ENCODE measurements at places on chromosomes 12 and 14.
A peak's percentile ranks its signal among the peaks of the same experiment; 100 is the strongest.

- DNase-seq = no peak
Measured at GRCh38 chr12:93466625-93467350, 526 bp upstream of the MRPL42 start.

DNA sequence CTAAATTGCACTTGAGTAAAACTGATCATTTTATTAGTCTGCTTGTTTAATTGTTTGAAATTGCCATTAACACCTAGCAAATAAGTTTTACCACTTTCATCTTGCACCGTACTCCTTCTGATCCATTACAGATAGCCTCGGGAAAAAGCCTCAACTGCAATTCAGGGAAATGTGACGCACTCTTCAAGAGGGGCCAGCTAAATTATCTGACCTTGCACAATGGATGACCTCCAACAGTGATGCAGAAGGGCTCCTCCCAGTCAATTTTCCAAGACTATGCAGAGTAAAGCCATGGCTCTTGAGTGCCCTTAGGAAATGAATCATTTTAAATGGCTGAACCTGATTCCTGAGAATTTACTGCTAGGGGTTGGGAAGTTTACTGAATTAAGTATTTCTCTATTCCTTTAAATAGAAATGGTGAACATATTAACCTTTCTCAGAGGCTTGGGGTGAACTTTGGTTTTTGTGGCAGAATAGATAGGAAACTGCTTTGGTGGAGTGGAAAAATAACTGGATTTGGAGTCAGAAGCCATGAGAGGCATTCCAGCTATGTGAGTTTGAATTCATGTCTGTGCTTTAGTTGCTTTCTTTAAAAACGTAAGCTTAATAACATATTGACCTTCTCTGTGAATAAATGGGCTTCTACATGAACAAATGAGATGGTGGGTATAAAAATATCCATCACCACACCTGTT, 64.8 kb upstream of the OVCH1 start:
- no peak for DNase-seq

DNA sequence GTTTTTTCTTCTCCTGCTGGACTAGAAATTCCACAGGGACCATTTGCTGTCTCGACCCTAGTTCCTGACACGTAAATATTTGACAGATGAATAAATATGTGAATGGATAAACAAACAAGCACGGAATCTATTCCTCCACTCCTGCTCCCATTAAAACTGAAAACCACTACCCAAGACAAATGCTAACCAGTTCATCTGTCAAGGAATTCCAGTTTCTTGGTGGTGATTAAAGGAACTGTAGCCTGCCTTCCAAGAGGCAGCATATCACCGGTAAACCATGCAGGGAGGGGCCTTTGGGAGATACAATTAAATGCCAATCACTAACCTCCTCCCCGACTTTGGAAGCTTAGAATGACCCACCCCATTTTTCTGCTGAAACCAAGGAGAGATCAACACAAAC, 95.4 kb downstream of the TTC7B start:
- no peak for DNase-seq

- no peak for DNase-seq
Measured at GRCh38 chr14:100564512-100564911, 22.7 kb downstream of the BEGAIN start.

GRCh38 chr12:2258025-2258424, 205.2 kb downstream of the CACNA1C start:
- no peak for DNase-seq

- DNase-seq = peak; percentile 91
Measured at GRCh38 chr12:2752676-2753371, 41.9 kb upstream of the FKBP4 start.

DNA sequence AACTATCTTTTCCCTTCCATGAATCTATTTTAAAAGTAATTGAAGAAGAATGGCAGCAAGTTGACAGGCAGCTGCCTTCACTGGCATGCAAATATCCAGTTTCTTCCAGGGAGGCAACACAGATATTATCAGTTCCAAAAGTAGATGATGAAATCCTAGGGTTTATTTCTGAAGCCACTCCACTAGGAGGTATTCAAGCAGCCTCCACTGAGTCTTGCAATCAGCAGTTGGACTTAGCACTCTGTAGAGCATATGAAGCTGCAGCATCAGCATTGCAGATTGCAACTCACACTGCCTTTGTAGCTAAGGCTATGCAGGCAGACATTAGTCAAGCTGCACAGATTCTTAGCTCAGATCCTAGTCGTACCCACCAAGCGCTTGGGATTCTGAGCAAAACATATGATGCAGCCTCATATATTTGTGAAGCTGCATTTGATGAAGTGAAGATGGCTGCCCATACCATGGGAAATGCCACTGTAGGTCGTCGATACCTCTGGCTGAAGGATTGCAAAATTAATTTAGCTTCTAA, 18.4 kb downstream of the TMPO start:
- no peak for DNase-seq

DNA sequence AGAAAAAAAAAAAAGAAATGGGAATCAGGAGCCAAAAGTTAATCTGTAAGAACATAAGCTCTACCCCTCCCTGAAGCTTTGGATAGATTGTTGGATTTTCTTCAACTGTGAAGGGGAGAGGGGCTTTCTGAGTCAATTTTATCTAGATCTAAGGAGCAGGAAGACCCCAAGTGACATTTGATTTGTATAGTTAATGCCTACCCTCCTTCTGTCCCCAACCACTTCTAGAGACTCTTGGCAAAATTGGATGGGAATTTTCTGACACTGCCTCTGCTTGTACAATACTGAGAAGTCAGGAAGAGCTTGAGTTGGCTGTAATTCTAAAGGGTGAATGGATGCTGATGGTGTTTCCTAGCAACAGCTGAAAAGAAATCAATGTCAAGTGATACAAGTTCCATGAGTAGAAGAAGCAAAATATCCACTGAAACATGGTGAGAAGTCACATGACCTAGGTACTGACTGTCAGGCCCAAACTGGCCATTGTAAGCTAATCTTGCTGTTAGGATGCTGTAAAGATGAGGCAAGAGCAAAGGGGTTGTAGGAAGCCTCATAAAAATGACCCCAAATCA, 42.2 kb downstream of the NDUFA12 start:
- DNase-seq = no peak

DNA sequence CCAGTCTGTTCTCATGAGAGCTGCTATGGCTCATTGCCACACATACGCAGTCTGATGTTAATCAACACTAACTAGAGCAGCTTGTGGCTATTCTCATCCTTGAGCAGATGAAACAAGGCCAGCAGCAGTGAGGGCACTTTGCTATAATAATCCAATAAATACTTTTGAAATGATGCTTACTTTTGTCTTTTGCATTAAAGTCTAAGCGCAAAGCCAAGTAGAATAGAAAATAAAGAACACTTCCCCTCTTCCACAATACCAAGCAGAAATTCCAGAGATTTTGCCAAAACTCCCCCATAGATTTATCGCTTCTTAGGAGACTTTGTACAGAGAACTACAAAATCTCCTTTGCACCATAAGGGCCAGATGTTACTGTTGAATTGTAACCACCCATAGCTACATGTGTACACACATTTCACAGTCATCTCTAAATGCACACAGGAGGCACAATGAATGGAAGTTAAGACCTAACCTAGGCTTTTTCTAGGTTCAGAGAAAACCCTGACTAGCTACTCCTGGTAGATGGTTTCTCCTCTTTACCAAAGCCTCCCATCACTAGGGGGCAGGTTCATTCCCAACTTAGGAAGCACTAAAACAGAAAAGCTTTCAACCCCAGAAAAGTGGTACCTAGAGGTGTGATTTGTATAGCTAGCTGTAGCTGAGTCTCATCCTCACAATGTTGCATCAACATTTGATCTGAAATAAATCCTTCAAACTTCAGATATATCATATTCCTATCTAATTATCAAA, 119.3 kb downstream of the HMGA2 start:
- DNase-seq = no peak

DNA sequence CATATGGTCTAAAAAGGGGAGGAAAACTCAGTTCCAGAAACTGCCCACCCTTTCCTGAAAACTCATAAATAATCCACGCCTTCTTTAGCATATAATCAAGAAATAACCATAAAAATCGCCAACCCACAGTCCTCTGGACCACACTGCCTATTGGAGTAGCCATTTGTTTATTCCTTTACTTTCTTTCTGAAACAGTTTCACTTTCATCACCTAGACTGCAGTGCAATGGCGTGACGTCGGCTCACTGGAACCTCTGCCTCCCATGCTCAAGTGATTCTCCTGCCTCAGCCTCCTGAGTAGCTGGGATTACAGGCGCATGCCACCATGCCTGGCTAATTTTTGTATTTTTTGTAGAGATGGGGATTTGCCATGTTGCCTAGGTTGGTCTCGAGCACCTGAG, 44.2 kb downstream of the CLMN start:
- no peak for DNase-seq

DNA sequence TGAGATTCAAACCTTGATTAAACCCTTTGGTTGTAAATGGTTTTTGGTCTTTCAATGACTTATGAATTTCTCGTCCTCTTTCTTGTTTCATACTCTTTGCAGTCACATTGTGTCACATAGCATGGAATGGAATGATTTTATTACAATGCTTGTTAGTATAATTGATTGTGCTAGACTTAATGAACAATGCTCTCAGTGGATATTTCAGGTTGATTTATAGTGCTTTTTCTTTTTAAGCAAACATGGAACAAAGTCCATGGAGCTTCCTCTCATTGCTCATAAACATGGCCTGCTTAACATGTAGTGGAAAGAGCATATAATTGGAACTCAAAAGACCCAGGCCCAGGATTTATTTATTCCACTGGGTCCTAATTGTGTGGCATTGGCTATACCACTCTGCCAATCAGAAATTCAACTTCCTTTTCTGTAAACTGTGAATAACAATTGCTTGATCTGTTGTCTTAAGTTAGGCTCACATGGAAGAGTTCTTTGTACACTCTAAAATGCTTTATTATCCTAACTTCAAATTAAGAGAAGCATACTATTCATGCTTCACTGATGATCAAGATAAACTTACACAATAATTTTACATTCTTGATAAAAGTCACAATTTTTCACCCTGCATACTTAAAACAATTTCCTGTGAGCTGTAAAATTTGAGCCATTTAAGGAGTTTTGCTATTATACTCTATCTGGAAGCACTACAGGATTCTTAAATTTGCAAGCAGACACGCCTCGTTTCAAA, 370.5 kb upstream of the PDE3A start:
- no peak for DNase-seq

DNA sequence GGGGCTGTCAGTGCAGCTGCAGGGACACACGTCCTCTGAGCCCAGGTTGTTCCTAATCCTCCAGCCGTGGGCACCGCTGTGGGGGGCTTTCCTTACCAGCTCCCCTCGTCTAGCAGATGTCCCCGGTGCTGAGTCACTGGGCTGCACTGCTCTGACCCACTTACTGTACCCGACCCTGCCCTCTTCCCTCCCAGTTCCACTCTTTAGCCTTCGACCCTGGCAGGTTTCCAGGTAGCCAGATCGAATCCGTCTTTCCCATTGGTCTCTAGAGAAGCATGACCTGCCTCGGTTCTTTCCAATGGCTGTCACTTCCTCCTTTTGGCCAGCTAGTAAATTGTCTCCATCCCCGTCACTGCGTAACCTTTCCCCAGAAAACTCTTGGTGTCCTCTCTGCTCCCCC, 48.4 kb downstream of the ELK3 start:
- peak; percentile 50 for DNase-seq

DNA sequence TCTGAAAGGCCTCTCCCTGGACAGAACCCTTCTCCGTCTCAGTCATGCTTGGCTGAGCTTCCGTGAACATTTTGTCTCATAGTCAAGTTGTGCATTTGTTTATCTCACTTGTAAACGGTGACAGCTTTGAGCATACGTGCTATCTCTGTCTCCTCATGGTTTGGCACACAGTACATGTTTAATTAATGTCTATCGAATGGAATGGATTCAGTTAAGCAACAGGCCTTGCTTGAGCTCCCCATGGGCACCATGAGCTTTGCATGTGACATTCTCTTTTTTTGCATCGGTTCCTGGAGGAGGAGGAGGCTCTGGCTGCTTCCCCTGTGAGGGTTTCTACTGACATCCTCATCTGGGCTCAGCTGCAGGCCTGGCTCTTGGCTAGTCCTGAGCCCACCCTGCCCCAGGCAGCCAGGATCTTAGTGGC, 80.0 kb downstream of the PRIMA1 start:
- no peak for DNase-seq

- peak; percentile 85 for DNase-seq
Measured at GRCh38 chr12:70317781-70318180, 48.3 kb upstream of the KCNMB4 start.

- no peak for DNase-seq
Measured at GRCh38 chr14:36582874-36583241, 444 bp upstream of the NKX2-8 start.

GRCh38 chr12:69712826-69713225, 13.7 kb upstream of the BEST3 start:
- DNase-seq = no peak

- no peak for DNase-seq
Measured at GRCh38 chr12:104669089-104669721, 212.5 kb downstream of the CHST11 start.

- no peak for DNase-seq
Measured at GRCh38 chr12:51911307-51911706, 4.0 kb downstream of the ACVRL1 start.
